ENCODE measurements at places on chromosomes 11 and 22.

- no peak for DNase-seq
These were observed 234.7 kb downstream of the BRD1 start for GRCh38 chr22:49592780-49593501.

DNA sequence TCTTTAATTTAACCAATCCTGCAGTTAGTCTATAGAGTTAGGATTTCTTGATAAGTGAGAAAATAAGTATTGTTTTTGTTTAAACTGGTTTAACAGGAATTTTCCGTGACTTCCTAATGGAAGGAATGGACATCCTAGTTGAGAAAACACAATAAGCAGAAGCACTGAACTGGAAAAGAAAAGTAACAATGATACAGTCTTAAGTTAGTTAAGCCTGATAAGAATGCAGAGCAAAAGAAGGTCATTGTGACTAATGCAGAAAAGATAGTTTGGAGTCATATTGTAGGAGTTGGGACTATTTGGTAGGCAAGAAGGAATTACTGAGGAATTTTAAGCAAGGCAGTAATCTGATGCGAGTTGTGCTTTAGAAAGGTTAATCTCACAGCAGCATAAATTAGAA is 11.7 kb downstream of the RNF141 start:
- DNase-seq = no peak

DNA sequence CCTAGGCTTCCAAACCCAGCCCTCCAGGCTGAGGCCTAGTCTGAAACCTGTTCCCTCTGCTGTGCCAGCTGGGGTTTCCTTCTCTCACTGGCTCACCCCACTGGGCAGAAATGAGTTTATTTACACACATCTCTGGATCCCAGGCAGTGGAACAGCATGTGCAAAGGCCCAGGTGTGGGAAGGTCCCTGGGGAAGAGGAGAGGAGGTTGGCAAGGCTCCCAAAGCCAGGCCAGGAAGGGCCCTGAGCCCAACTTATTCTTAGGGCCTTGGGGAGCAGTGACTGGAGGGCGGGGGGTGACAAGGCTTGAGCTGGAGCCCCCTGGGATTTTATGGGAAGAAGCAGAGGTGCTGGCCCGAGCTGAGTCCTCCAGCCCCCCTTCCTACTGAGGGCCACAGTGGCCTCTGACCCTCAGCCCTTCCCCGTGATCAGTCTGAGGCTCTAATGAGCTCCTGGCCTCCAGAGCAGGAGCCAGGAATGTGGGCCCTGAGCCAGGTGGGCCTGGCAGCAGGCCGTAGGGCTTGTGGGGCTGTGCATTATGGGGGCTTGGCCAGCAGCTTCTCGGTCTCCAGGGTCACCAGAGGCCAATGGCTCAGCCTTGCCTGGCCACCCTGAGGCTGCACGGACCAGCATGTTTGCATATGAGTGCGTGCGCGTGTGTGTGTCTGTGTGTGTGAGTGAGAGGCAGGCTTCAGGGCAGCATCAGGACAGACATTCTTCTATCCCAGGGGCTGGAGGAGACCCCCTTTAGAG is 2.9 kb downstream of the MYO7A start:
- DNase-seq = peak; percentile 81

DNA sequence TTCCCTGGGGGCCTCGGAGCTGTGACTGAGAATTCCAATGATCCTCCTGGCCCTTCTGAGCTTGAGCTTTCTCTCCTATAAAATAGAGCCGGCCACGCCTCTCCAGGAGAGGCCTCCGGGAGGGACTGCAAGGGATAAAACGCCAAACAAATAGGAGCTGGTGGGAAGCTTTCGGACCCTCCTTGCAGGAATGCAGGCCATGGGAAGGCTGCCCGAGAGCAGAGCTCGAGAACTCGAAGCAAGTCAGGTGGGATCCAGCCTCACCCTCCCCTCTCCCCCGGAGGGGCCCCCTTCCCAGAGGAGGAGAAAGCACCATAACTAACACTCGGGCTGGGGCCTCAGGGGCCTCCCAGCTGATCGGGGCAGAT is 34.6 kb downstream of the FLRT1 start:
- no peak for DNase-seq

DNA sequence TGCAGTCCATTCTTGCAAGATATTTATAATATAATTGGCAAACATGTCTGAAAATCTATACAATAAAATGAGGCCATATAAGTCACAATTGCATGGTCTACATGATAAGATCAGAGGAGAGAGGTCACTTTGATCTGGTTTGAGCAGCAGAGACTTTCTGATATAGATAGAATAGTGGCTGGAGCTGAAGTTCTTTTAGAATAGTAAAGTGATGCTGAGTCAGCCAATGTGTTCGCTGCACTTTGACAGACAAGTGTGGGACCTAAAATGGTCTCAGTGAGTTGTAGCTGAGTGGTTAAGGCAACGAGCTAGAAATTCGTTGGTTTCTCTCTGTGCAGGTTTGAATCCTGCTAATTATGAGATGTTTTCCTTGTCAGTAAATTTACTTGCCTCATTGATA is 257.0 kb upstream of the C11orf87 start:
- DNase-seq = no peak

DNA sequence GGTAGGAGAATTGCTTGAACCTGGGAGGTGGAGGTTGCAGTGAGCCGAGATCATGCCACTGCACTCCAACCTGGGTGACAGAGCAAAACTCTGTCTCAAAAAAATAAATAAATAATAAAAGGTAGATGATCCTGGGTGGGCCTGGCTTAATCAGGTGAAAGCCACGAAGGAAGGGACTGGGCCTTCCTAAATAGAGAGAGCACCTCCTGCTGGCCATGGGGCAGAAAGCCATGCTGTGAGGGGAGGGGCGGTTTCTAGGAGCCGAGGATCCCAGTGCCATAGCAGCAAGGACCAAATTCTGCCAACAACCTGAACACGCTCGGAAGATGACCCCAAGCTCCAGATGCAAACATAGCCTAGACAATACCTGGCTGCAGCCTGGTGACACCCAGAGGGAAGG is 24.5 kb upstream of the DGKZ start:
- DNase-seq = no peak

DNA sequence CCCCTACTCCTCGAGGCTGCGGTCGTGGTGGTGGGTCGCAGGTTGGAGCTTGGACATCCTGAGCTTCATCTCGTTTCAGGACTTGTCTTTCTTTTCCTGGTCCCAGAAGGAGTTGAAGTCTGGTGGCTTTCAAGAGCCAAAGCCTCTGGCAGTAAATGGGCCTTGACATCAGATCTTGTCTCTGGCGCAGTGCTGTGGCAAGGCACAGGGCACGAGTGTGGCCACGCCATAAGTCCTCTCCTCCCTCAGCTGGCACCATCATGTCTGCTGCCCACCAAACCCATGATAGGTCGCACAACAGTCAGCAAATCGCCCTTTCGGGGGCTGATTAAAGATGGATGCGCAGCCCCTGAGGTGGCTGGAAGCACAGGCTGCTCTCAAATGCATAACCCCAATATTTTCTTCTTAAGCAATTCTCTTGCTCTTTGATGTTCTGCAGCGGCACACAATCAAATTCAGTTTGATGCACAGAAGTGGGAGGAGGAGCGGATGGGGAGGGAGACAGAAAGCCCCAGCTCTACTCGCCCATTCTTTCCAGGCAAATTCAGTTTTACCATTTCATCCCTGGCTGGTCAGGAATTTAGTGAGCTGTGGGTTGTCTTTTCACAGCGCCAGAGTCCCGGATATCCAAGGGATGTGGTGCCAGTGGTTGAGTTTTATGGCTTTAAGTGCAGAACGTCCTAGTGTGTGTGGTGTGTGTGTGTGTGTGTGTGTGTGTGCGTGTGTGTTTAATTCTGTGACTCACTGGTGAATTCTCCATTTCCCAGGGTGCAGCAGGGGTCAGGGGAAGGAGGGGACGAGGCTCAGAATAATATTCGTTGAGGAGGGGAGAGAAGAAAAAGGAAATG is 162.0 kb downstream of the DSCAML1 start:
- no peak for DNase-seq

DNA sequence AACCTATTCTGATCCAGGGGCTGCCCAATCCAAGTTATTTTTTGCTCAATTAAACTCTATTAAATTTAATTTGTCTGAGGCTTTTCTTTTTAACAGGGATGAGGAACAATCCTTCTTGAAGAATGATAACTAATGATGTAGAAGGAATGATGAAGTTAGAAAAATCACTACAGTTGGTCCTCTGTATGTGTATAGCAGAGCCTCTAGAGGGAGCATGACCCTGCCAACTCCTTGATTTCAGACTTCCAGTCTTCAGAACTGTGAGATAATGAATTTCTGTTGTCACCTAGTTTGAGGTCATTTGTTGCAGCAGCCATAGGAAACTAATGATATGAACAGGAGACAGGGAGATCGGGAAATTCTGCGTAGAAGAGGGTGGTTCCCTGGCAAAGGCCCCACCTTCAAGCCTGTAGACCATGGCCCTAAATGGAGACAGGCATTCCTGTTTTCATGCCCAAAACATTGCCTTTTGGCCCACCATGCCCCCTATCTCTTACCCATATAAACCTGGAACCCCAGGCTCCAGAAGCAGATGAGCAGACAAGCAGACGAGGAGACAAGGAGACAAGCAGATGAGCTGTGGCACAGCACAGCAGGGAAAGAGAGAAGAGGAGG is 7.7 kb upstream of the QSER1 start:
- peak; percentile 30 for DNase-seq

DNA sequence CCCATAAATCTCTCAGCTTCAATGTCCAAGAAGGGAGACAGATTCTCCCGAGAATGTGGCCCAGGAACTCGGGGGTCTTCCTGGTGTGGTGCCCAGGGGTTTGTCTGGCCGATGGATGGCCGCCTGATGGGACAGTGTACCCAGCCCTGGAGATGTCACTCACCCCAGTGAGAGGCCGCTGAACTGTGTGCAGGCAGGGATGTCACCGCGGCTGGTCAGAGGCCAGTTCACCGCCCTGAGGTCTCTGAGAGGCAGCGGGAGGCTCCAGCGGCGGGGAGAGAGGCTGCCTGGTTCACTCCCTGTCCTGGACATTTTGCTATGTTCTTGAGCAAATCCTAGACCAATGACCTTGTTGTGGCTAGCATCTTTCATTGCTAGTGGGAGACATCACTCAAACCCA is 1349.5 kb downstream of the BRD1 start:
- DNase-seq = no peak

GRCh38 chr11:132408877-132409276 is 1038.5 kb downstream of the NTM start:
- no peak for DNase-seq

- no peak for DNase-seq
These were observed 58.4 kb downstream of the TENM4 start for GRCh38 chr11:79382301-79383050.

DNA sequence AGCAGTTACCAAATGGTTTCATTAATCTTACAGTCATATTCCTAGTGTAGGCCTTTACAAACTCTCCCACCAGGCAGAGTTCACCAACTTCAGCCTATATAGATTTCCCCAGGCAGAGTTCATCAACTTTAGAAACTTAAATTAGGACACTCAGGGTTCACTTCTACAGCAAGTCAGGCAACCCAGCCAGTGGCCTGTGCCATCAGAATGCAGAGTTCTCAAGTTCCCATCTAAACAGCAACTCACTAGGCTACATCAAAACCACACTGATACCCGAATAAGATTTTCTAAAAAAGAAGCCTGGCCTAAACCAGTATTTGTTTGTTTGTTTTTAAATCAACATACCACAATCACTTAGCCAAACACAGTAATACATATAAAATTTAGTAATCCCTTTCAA is 33.7 kb downstream of the PICALM start:
- no peak for DNase-seq

- no peak for DNase-seq
These were observed 8.1 kb downstream of the ATG13 start for GRCh38 chr11:46625406-46625805.

- no peak for DNase-seq
These were observed 15.6 kb upstream of the JAM3 start for GRCh38 chr11:134052988-134053945.

- no peak for DNase-seq
These were observed 58.3 kb upstream of the LINC01488 start for GRCh38 chr11:69423181-69423580.

DNA sequence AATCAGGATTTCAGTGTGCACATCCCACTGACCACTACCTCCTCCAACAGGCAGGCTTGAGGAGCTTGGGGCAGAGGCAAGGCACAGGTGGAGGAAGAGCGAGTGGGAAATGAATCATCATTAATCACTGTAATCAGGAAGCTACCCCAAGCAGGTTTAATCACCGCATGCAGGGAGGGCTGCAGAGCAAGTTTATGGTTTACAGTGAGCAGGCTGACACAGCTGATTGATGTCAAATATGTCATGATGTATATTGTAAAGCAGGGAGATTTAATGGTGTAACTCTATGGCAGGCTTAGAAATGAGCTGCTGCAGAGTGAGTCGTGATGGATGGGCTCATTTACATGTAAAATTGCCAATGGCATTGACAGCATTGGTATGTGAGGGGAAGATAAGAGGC is 441.0 kb downstream of the NTM start:
- no peak for DNase-seq

- DNase-seq = no peak
These were observed 2.0 kb downstream of the POLR3H start for GRCh38 chr22:41542224-41542623.

- DNase-seq = no peak
These were observed 43.1 kb upstream of the LINC01488 start for GRCh38 chr11:69438286-69438920.

- no peak for DNase-seq
These were observed 20.8 kb upstream of the SNX19 start for GRCh38 chr11:130937051-130937450.

- DNase-seq = peak; percentile 50
These were observed 17.3 kb downstream of the TRMU start for GRCh38 chr22:46352691-46353386.

- peak; percentile 70 for DNase-seq
These were observed 5.9 kb downstream of the PHOX2A start for GRCh38 chr11:72238040-72238450.

DNA sequence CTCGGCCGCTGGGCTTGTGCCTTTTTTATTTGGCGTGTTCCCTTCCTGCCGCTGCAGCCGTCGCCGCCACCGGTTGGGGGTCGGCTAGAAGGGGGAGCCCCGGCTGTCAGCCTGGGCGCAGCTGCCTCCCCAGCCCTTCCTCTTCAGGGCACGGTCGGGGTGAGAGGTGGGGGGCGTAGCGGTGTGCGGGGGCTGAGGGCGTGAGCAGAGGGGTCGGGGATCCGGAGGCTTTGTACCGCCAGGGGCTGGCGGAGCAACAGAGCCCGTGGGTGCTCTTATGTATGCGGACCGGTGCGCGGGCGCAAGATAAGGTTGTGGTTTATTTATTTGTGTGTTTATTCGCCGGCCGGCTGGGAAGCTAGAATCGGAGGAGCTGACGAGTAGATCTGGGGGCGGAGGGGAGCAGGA is 477 bp downstream of the ZBTB16 start:
- DNase-seq = peak; percentile 62

Data from cardiac fibroblast (primary cell).